Left kidney (tissue), 8 donors: ENCODE measurements at places on chromosomes 6 and 20.

GRCh38 chr6:136326038-136326553 is 36.5 kb upstream of the BCLAF1 start:
- DNase-seq, result no peak

- no peak for DNase-seq
Measured at GRCh38 chr6:69424581-69424980, 372.2 kb downstream of the LMBRD1 start.

GRCh38 chr20:50798650-50799049 is 3.8 kb downstream of the BCAS4 start:
- DNase-seq, result no peak

DNA sequence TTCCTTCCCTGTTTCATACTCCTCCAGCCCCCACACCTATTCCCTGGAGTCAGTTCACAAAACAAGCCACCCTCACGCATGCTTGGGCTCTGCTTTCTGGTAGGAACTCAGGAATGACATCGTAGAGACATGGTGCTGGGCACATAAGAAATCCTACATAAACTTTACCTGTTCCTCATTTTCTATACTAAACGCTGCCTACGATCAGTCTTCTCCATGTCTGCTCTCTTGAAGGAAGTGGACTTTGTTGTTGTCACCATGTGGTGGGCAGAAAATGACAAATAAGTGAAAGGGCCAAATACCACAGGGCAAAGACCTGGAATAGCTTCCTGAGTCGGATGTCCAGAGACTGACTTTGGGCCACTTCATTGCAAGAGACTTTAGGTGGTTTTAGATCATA is 10.1 kb downstream of the MYLK4 start:
- DNase-seq, result no peak

- DNase-seq, result no peak
Measured at GRCh38 chr6:162467679-162468078, 259.9 kb downstream of the PRKN start.

GRCh38 chr6:29021434-29021833 is 16.3 kb upstream of the ZNF311 start:
- DNase-seq, result no peak

DNA sequence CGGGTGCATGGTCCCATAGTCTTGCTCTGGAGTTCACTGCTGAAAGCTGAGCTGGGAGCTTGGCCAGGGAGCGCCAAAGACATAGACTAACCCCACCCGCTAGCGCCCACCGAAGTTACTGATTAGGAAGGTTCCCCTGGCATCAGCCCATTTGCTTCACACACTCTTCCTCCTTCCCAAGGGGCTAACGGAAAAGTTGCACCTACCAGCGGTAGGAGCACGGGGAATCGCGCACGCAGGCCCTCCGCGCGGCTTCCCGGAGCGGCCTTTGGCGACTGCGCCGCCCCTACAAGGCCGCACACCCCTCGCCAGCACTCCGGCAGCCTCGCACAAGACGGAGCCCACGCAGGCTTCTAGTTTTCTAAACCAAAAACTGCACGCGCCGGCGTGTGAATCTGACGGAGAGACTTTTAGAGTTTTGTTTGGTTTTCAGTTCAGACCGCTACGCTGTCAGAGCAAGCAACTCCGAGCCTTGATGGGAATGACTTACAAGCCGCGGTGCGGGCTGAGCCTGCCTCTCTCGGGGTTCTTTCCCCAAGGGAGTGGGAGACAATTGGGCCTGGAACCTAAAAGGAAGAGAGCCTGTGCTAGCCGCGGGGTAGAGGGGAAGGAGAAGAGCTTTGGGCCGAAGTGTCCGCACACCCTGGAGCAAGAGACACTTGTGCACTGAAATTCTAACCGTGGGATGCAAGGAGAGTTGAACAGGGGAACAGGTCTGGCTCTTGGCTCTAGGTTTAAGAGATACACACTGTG is 891 bp upstream of the POU3F2 start:
- no peak for DNase-seq

GRCh38 chr6:20575125-20575524 is 40.9 kb downstream of the CDKAL1 start:
- no peak for DNase-seq

- DNase-seq, result no peak
Measured at GRCh38 chr6:6412221-6412620, 91.8 kb upstream of the F13A1 start.

DNA sequence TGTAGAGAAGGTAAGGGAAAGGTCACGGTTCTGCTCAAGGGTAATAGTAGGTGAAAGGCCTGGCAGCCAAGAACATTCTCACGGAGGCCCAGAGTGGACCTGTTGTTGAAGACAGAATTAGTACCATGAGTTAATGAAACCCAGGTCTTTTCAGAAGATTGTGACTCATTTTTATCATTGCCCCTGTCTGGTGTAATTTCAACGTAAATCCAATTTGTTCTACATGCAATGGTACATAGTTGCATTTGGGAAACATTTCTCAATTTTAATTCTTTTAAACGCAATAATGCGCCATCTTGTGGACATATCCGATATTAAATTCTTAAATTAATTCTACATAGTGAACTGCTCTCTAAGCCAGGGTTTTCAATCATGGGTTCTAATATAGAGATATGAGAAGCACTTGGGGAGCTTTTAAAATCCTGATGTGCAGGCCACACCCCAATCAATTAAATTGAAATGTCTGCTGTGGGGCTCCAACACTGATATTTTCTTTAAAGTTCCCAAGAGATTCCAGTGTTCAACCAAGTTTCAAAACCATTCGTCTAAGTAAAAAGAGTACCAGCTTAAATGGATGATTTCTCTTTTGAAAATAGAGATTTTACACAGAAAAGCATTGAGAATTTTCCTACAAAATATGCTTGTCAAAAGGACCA is 257.4 kb downstream of the PLCB1 start:
- peak; percentile 68 for DNase-seq
